ENCODE measurements at places on chromosomes 2 and 18.

DNA sequence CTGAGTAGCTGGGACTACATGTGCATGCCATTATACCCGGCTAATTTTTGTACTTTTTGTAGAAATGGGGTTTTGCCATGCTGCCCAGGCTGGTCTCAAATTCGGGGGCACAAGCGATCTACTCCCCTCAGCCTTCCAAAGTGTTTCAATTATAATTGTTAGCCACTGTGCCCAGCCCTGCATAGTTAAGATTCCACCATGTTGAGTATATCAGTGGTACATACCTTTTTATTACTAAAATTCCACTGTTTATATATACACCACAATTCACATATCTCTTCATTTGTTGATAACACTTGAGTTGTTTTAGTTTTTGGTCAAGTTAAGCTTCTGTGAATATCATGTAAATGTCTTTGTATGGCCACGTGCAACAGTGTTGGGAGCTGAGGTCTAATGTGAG is 12.8 kb upstream of the FMNL2 start:
- no peak for ATAC-seq

GRCh38 chr18:13218368-13218991 is at the start of gene LDLRAD4:
LDLRAD4 (plus strand) TSS chr18:13218760.
- peak; percentile 19 for ATAC-seq

DNA sequence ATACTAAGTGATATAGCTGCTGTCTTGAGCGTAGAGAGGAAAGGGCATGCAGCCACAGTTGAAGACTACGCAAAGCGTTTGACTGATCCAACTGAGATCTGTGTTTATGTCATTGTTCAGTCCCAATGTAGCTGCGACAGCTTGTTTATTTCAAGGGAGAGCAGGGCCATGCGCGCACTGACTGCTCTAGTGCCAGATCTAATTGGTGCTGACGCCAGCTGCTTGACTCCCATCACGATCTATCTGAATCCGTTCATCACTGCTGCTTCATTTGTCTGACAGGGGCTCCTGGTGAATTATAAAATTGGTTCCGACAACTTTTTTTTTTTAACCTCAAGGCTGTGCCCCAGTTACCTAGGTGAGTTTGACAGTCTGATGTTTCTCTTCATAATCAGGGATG is 75.7 kb downstream of the CHST9 start:
- ATAC-seq = no peak

GRCh38 chr2:218648787-218649100 is 10.7 kb downstream of the ZNF142 start:
- peak; percentile 12 for ATAC-seq

- ATAC-seq = no peak
These were observed 38.4 kb downstream of the ABCB11 start for GRCh38 chr2:168992591-168993349.

DNA sequence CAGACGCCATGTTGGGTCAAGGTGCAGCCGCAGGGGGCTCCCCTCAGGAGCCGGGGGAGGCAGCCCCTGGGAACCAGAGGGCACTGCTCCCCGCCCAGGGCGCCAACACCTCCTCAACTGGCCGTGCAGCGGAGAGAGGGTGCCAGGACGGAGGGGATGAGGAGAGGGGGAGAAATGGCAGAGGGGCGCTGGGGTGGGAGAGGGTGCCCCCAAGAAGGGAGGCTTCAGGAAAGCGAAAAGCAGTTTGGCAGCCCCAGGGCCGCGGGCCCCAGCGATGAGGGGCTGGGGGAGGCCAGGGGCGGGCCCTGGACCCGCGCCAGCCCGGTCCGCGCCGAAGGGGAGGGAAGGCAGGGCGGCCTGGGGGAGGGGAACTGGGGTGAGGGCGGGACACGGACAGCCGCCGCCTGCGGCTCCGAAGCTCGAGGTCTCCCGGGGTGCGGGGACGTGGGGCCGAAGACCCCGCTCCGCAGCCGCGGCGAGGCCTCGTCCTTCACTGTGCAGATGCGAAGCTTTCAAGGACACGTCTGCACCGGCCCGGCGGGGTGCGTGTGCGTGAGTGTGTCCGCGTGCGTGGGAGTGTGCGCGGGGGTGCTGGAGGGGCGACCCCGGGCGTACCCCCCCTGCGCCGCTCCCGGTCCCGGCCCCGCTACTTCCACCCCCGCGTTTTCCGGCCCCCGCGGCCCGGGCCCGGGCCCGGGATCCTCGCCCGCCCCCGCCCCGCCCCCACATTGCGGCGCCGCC is 1.4 kb downstream of the DNMT3A start:
- ATAC-seq = no peak

- no peak for ATAC-seq
These were observed 63.5 kb downstream of the MYOM1 start for GRCh38 chr18:3156325-3156640.

DNA sequence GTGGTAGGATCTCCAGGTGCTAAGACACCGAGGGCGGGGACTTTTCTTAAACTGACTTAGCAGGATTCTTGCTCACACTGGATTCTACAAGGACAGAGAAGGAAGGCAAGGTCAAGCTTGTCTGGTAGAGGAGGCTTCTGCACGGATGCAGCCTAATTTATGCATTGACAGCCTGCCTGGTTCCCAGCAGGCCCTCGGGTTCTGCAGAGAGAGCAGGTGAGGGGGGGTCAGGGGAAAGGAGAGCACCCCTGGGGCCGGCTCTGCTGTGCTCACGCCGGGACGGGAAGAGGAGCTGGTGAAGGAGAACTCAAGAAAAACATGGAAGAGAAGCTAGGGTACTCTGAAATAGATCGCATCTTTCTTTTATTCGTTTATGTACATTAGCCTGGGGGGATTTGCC is 46.4 kb downstream of the ADI1 start:
- ATAC-seq = no peak

- ATAC-seq = no peak
These were observed 258.0 kb upstream of the SIX2 start for GRCh38 chr2:45267062-45267792.

DNA sequence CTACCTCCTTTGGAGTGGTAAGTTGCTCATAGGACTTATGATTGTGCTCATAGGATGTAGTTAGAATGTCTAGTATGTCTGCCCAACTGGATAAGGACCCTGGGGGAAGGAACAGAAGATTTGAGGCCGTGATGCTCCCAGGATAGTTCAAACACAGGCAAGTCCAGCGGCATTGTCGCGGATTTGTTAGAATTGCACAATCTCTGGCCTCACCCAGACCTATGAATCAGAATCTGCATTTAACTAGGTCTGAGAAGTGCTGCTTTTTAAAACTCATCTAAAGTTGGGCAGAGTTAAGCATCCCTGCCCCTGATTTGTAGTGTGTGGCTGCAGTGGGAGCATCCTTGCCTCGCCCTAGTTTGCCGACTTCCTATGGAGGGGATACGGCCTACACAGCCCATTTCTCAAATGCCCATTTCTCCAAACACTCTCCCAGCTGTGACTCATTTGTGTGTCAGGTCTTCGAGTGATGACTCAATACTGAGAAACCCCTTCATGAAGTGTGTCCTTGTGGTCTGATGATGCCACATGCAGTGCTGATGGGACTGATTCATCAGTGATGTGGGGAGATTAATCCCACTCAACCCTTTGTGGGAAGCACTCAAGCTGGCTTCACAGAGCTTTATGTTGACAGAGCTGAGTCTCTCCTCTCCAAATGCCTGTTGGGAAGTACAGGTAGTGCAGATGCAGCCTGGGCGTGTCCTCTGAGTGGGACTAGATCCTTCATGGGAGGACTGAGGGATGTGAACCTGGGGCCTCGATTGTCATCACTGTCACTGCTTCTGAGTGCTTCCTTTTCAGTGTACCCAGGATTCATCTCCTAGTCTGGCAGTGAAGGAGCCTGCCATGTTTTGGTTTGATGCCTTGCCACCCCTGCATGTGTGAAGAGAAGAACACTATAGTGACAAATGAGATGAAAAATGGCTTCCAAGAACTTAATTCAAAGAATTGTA is 18.7 kb downstream of the SMIM21 start:
- peak; percentile 96 for ATAC-seq
